ENCODE measurements at places on chromosomes 12 and 14.
A peak's percentile ranks its signal among the peaks of the same experiment; 100 is the strongest.

DNA sequence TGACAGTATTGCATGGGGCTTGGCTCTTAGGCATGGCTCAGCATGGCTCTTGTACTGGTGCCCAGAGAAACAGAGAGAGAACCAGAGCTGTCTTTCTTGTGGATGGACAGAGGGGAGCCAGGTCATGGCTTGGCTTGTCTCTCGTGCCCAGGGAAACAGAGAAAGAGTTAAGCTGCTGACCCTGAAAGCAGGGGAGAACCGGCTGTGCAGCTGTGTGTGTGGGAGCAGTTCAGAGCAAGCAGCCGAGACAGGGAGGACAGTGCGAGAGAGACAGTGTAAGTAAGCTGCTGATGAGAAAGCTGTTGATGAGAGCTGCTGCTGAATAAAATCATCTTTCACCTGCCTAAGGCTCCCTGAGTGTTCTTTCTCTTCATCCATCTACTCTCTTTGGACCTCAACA is 61.3 kb upstream of the DDHD1 start:
- no peak for DNase-seq

GRCh38 chr14:41072776-41073175 is 533.9 kb upstream of the LRFN5 start:
- DNase-seq: no peak

GRCh38 chr12:51076236-51076930 is 7.0 kb downstream of the CSRNP2 start:
- DNase-seq: peak; percentile 77

GRCh38 chr14:65819569-65819968 is 407.0 kb downstream of the FUT8 start:
- DNase-seq: no peak

- DNase-seq: no peak
Observed at GRCh38 chr12:108129017-108129812, at the start of gene WSCD2. WSCD2 (plus strand) TSS chr12:108129288; CDS start chr12:108195833, 66,545 bp downstream.

DNA sequence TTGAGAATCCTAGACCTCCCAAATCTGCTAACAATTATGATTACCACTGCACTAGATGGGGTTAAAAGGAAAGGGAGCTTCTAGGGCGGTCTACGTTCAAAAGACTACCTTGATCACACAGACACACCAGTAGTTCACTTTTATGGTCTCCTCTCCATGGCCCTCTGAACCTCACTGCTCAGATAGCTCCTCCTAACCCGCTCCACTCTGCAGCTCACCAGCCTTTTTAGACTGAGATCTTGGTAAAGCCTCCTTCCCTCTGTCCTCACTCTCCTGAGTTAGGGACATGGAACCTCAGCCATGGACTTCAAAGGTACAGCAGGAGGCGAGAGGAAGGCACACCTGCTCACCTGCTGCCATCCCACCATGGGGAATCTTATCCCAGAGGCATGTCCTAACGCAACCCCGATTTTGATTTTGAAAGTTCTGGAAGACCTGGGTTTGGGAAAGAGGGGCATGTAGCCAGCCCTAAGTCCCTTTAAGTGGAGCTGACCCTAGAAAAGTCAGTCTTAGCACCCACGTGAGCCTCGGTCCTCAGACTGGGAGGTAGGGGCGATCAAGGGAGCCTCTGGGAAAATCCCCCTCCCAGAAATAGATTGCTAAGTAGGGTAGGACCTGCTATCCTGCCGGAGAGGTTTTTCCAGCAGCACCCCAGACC is 1.3 kb downstream of the ZNF219 start:
- DNase-seq: no peak

GRCh38 chr12:108325549-108325948 is 13.6 kb downstream of the CMKLR1 start:
- DNase-seq: no peak

- no peak for DNase-seq
Observed at GRCh38 chr12:67794161-67794560, 145.6 kb downstream of the DYRK2 start.

DNA sequence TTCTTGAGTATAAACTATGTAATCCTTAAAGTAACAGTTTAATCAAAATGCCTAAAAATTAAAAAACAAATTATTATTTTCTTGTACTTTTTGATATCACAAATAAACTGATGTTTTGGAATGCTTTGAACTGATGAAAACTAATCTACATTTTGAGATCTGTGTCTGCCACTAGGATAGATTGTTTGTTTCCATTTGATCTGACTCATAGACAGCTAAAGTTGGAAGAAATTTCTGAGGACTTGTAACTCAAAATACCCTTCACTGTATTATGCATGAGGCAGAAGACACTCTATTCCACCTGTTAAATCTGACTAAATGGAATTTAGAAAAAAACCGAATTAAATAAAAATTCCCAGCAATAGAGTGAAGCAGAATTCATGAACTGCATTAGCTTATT is 1400.0 kb upstream of the FLRT2 start:
- DNase-seq: no peak

GRCh38 chr12:68962877-68963855 is 30.2 kb upstream of the CPM start:
- no peak for DNase-seq

GRCh38 chr12:113095405-113095804 is 38.9 kb downstream of the DTX1 start:
- no peak for DNase-seq

DNA sequence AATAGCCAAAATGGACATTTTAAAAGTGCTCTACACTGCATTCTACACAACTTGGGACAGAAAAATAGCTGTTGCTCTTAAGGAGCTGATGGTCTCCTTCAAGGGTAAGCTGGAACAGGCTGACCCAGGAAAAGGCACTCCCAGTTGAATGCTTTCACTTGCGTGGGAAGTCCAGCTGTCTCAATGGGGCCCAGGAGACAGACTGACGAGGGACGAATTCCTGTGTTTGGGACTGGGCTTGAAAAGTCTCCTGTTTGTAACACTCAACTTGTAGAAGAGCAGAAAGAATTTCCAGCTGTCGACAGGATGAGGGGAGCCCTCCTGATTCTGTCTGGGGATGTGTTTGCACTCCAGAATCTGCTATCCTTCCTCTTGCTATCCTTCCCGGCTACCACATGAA is 180.8 kb downstream of the ZFP36L1 start:
- DNase-seq: no peak

DNA sequence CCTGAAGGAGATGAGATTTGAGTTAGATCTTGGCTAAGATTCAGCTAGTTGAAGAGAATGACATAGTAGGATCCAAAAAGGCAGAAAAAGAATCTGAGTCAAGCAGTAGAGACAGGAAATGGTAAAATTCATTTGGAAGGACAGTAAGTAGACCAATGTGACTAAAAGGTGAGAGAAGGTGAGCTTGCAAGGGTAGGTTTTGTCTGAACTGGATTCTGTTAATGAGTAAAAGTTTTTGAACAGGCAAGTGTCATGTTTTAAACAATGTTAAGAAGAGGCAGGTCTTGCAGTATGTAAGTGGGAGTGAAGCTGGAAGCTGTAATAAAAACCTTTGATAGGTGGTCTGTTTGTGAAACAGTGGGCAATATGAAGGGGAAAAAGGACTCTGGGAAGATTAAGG is 58.6 kb downstream of the ACSS3 start:
- no peak for DNase-seq

DNA sequence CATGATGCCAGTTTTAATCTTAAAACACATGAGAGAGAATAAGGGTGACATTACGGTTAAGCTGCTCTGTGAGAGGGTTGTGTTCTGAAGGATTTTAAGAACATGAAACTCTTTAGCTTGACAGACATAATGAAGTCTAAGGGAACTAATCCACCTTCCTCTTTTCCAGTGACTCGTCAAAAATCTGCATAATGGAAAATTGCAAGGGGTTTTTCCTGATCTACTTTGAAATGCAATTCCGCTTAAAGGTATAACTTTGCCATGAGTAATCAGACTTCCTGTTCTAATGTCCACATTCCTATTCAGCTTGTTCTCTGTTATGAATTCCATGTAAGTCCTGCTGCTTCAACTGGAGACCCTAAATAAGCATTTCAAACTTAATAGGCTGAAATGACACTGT is at the start of gene ZNF705A:
ZNF705A (plus strand) TSS at position 171 of the 400 bp plus-strand sequence. CDS start 15,611 bp downstream, outside the sequence.
- no peak for DNase-seq

DNA sequence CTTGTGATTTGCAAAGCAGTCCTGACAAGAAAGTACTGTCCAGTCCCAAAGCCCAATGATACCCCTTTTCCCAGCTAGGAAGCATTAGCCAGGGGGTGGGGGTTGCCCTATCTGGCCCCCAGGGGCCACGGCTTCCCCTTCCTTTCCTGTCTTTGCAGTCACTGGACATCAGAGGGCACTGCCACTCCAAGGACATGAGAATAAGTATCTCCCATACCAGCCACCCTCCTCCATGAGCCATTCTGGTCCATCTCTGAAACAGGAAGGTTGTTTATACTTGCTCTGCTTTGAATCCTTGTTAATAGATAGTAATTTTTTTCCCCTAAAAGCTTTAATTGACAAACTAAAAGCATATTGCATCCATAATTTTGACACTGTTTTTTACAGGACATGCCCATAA is 29.7 kb downstream of the RBM19 start:
- no peak for DNase-seq

DNA sequence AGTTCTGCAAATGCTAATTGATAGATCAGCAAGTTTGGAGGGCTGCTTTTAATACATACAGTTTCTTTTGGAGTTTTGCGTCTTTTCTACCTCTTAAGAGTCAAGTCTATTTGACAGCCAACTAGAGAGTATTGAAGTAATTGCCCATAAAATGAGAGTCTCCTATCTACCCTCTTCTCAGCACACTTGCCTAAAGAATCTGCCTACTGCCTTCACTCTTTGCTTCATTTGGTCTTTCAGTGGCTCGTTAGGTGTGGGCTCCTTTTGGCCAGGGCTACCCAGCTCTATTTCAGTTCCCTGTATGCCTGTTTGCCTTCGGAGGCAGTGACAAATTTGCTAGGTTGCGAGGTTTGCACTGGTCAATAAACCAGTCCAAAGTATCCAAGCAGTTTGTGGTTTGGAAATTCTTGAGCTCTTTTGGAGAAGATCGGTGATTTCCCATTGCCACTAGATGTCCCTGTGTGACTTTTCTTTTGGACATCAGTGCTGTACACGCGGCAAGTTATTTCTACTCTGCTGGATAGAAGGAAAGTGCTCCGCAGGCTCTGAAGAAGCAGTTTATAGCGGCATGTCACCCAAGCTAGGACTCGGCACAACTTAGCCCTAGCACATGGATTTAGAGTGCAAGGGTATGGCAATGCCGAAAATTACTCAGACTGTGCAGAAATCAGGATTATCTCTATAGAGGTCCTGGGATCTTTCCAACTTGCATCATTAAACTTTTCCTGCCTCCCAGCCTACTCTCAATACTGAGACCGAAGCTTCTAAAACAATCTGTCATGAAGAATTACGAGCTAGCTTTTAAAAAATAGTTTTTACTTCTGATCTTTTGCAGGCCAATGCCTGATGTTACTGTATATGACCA is 38.6 kb downstream of the MGST1 start:
- no peak for DNase-seq

DNA sequence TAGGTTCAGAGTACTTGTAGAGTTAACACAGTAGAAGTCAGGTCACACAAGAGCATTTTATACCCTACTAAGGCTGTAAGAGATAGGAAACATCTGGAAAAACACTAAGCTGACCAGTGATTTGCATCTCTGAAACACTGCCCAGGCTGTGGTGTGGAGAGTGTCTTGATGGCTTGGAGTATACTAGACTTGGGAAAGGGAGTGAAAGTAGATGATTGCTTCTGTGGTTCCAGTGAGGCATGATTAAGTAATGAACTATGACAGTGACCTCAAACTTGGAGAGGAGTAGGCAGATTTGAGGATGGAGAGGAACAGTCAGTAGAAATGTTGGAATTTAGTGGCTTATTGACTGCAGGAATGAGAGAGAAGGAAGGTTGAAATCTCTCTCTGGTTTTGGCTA is 201.2 kb downstream of the FLRT2 start:
- DNase-seq: no peak

DNA sequence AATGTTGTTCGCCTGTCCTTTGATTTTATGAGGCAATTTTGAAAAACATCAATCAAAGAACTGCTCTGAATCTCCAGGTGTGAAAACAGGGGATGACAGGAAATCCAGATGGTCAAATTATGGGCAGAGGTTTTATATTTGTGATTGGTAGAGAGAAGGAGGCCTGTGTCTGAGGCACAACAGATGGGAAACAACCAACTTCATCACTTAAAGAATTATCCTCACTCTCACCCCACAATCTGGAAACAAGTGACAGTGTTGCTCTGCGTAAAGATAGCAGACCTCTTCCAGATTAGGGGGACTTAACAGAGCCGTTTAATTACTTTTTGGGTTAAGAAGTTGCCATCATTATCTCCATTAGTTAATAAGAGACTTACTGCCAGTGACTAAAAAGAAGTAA is 64.1 kb upstream of the EGLN3 start:
- DNase-seq: peak; percentile 19

- DNase-seq: no peak
Observed at GRCh38 chr12:47356129-47356700, 276.5 kb upstream of the AMIGO2 start.

Measured in Jurkat, Clone E6-1 (cell line).